Renal cortex interstitium (tissue), 15 donors: ENCODE measurements at places on chromosomes 13 and 19. TPM values are rescaled to one million over a fixed set of nuclear protein-coding genes. Genes with fewer than 3 reads are reported as not detected.

GRCh38 chr19:16615808-16616207 is 12.2 kb downstream of the MED26 start:
- DNase-seq, result no peak

GRCh38 chr19:13262450-13262849 is 112.2 kb downstream of the IER2 start:
- DNase-seq, result peak; percentile 44

DNA sequence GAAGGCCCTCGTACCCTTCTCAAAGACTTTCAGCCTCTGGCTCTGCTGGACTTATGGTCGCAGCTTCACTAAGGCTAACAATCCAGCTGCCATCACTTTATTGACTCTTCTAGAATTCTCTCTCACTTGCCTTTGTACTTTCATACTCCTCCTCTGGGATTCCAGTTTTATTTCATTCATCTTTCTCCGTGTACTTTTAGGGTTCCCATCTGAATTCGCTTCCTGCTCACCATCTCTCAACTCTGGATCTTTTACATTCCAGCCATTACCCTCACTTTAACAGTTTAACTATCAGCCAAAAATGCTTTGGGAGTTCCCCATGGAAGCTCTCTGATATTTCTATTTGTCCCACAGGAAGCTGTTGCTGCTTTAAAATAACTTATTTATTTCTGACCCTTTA is 149.3 kb upstream of the KL start:
- no peak for DNase-seq

- DNase-seq, result no peak
Measured at GRCh38 chr13:101955764-101956163, 446.1 kb downstream of the FGF14 start.

DNA sequence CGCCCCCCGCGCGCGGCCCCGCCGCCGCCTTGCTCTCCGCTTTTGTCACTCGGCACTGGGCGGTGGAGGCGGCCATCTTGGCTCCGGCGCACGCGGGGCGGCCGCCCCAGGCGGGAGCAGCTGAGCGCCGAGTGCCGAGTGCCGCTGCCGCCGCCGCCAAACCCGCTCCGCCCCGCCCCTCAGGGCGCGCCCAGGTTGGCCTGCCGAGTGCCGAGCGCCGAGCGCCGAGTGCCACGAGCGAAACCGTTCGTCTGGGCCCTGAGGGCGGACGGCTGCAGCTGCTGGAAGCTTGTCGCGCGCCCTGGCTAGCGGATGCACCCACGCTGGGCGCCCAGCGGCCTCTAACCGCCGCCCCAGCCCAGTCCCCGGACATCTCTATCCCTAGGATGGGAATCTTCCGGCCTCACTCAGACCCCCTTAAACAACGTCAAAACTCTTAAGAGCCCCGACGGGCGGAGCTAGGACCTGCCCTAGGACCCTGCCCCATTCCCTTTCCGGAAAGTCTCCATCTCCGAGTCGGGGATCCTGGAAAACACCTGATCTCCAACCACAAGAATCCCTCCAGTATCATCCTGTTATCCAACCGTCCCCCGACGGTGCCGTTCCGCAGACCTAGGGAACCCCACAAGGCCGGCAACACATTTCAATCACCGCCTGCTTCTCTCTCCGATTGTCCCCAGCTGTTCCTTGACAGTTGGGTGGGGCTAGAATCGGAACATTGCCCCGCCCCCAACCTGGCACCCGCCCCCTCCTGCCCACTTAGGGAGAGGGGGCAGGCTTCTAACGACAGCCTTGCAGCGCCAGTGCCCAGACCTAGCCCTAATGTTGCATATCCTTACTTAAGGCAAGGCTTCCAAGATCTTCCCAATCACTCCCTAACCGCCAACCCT is 14.1 kb upstream of the AKAP8L start:
- DNase-seq, result peak; percentile 84

The TEX101 gene
- polyA plus RNA-seq, result not detected

- no peak for DNase-seq
Measured at GRCh38 chr13:27011661-27012060, 159.9 kb downstream of the USP12 start.

The CLC gene
- 2.6 TPM for polyA plus RNA-seq

- no peak for DNase-seq
Measured at GRCh38 chr13:94382517-94382916, 97.0 kb downstream of the DCT start.

DNA sequence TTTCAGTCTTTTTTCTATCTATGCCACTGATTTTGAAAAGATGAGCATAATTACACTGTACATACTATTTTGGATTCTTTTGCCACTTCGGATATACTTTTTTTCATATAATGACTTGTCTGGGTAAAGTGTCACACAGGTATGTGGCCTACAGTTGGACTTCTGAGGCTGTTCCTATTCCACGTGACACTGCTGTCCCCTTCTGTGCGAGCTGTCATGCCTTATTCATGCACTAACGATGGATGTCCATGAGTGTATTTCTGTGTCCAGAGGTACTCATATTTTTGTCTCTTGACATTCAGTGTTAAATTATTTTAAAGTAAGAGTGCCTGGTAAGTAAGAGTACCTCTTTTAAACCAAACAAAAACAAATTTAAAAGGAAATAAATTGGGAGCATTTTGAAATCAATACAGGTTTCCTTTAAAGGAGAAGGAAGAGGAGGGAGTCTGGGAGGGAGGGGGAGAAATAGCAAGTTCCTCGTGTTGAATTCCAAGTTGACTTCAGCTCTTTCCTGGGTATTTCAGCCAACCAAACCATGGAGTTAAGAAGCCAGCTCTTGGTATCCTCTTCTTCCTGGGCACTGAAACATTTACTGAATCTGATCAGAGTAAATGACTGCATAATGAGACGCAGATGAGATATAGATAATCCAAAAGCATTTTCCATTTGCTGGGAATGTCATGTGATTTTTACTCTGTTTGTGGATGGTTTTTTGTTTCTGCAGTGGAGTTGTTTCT is 61.3 kb downstream of the TNFRSF19 start:
- DNase-seq, result no peak

- DNase-seq, result no peak
Measured at GRCh38 chr13:50319635-50320255, 304.5 kb downstream of the KCNRG start.

- no peak for DNase-seq
Measured at GRCh38 chr13:77168237-77168636, 141.3 kb upstream of the FBXL3 start.

DNA sequence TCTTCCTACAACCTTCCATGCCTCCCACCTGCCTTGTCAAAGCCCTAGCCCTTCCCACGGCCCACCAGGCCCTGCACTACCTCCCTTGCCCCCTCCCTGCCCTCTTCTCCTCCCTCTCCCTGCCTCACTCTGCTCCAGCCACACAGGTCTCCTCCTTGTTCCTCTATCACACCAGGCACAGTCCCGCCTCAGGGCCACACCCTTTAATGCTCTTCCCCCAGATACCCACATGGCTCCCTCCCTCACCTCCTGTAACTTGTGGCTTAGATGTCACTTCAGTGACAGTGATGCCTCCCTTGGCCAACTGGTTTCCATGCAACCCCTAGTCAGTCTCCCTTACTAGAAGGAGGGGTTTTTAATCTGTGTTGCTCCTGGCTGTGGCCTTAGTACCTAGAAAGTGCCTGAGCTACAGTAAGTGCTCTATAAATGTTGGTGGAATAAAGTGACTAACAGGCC is 1.3 kb downstream of the SIRT6 start:
- no peak for DNase-seq

GRCh38 chr13:40969169-40969901 is 49.8 kb downstream of the ELF1 start:
- no peak for DNase-seq

DNA sequence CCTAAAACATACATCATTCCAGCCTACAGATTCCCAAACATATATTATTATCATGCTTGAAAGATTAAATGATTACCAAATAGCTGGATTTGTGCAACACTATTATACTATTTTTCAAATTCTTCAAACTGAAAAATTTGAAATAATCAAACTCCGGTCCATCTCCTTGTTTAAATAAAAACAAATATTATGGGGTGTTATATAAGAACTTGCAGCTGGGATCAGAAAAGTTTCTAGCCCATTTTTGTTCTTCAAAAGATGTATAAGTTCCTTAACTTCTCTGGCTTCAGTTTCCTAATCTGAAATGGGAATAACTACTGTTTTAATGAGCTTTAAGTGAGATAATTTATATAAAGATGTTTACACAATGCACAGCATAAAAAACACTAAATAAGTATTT is 422.9 kb downstream of the PCDH9 start:
- no peak for DNase-seq

DNA sequence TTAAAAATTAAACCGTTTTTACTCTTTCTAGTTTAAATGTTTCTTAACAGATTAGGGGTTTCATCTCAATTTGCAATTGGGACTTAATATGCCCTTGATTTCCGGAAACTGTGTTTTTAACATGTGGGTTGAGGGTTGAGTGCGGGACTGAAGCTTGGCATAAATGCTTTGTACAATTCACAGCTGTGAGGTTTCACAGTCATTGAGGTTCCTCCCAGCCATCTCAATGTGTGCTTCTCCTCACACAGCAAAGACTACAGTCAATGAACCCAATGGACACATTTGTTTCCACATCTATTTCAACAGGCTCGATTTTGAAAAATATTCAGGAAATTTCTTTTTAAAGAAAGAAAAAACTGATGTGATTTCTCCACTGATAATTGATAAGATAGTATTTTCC is 328.6 kb downstream of the TBC1D4 start:
- no peak for DNase-seq

DNA sequence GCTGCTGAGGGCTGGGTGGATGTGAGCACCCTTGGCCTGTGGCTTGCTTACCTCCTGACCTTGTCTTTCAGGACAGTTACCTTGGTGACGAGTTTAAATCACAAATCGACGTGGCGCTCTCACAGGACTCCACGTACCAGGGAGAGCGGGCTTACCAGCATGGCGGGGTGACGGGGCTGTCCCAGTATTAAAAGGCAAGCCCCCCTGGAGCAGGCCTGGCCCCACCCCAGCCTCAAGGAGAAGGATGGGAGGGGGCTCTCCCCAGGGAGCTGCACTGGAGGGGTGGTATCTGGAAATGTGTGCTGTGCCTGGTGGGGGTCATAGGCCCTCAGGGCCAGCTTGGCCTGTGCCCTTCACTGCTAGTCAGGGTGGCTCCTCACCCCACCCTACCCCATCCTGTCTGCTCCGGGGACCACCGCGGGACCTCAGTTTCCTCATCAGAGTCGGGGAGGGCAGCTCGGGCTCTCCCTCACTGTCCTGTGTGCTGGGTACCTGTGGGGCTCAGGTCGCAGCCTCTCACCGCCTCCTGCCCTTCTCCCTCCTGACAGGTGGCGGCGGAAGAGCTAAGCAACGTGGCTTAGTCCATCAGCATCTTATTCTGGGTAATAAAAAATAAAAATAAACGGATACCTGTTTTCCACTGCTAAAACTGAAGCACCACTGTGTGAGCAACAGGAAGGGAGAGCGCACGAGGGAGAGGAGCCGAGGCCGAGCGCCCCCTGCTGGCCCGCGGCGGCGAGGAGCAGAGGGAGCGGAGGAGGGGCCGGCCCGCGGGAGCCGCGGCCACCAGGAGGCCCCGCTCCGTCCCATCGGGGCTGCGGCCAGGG is 29.8 kb downstream of the CERS1 start:
- DNase-seq, result no peak

DNA sequence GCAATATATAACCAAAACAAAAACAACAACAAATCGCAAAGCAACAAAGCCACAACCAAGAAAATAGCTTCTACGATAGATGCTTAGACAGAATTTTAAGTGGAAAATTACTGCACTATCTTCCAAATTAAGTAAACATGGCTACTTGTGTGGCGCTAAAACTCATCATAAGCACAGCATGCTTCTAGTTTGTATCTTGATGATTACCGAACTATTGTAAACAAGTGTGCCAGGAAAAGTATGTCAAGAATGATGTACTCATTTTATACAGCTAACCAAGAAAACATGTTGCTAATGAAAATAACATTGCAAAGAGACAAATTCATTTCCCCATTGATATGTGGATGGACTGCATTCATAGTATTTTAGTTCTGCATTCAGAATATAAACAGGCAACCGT is 271.9 kb upstream of the GPC6 start:
- no peak for DNase-seq

The NAPSA gene
- 9.8 TPM for polyA plus RNA-seq
